ENCODE measurements at places on chromosomes 4 and X. TPM values are rescaled to one million over a fixed set of nuclear protein-coding genes. Genes with fewer than 3 reads are reported as not detected.

DNA sequence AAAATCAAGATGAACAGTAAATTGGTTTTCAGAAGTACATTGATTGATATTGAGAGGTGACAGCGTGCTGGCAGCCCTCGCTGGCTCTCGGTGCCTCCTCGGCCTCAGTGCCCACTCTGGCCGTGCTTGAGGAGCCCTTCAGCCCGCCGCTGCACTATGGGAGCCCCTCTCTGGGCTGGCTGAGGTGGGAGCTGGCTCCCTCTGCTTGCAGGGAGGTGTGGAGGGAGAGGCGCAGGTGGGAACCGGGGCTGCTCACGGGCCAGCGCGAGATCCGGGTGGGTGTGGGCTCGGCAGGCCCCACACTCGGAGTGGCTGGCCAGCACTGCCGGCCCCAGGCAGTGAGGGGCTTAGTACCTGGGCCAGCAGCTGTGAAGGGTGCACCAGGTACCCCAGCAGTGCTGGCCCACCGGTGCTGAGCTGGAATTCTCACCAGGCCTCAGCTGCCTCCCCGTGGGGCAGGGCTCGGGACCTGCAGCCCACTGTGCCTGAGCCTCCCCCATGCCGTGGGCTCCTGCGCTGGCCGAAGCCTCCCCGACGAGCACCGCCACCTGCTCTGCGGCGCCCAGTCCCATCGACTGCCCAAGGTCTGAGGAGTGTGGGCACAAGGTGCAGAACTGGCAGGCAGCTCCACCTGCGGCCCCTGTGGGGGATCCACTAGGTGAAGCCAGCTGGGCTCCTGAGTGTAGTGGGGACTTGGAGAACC, 25.2 kb downstream of the RAP2C start:
- no peak for DNase-seq

DNA sequence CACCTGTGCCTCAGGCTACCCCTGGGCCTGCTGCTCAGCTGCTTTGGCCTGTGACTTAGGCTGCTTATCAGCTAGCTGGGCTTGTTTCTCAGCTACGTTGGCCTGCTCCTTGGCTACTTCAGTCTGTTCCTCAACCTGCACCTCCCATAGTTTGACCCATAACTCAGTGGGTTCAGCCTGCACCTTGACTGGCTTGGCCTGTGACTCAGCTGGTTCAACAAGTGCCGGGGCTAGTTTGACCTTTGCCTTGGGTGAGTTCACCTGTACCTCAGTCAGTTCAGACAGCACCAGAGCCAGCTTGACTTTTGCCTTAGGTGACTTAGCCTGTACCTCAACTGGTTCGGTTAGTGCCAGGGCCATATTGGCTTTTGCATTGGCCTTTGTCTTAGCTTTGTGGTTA, 171.2 kb downstream of the MSN start:
- DNase-seq, result no peak

HSFX3 gene
- polyA plus RNA-seq, result not detected

TEX11 gene
- polyA plus RNA-seq, result not detected

DNA sequence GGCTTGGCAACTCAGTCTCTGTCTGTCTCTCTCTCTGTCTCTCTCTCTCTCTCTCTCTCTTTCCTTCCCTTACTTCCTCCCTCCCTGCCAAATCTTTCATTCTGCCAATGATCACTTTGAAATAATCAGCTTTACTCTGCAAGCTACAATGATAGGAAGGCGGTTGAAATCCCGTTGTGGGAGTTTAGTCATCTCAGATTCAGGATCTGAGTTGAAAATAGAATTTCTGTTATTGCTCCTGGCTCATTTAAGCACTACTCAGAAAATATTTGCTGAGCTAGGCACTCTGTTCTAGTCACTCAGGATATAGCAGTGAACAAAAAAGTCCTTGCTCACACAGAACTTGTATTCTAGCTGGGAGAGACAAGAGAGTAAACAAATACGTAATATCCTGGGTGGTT, 56.3 kb upstream of the DCTD start:
- DNase-seq, result no peak

HTR2C gene
- not detected for polyA plus RNA-seq

STATH gene
- polyA plus RNA-seq, result not detected

- no peak for DNase-seq
Observed at GRCh38 chrX:31445542-31445941, 373.7 kb upstream of the FTHL17 start.

MEPE gene
- not detected for polyA plus RNA-seq
